Calu3 (cell line): ENCODE measurements at places on chromosomes 6 and 20. TPM values are rescaled to one million over a fixed set of nuclear protein-coding genes. Genes with fewer than 3 reads are reported as not detected.

DNA sequence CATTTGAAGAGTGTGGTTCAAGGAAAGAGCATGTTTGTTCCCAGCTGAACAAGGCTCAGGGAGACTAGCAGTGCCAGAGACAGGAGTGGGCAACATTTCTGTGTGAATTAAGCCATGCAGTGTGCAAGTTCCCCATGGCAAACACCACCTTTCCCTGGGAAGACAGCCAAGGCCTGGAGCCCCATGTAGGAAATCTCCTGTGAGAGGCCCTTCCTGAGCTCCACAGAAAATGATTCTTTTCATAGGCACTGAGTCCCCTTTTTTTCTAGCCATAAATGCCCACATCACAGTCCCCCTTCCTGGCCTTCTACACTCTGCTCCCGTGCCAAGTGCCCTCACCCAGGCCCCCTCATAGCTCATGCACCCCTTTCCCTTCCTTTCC is 11.8 kb upstream of the TRAM2 start:
- no peak overlapping the region for H3K4me3 ChIP-seq
- H3K36me3 ChIP-seq: no peaks in the 10 kb centered on the region
- DNase-seq: no peak
- no peak overlapping the region for H3K27ac ChIP-seq

GRCh38 chr6:157651731-157652490 is 171.1 kb upstream of the SNX9 start:
- no peak for DNase-seq
- H3K27ac ChIP-seq: no peak overlapping the region
- no peaks in the 10 kb centered on the region for H3K27me3 ChIP-seq
- H3K36me3 ChIP-seq: peaks cover 13% of the 10 kb centered on the region
- no peaks in the 10 kb centered on the region for H3K4me1 ChIP-seq

GRCh38 chr20:10137533-10137932 is 81.1 kb upstream of the SNAP25 start:
- no peaks in the 10 kb centered on the region for H3K4me1 ChIP-seq
- H3K27ac ChIP-seq: no peak overlapping the region
- H3K36me3 ChIP-seq: no peaks in the 10 kb centered on the region
- H3K27me3 ChIP-seq: peaks cover 9% of the 10 kb centered on the region
- DNase-seq: no peak

The BPIFA1 gene
- total RNA-seq: not detected in 2 replicates

DNA sequence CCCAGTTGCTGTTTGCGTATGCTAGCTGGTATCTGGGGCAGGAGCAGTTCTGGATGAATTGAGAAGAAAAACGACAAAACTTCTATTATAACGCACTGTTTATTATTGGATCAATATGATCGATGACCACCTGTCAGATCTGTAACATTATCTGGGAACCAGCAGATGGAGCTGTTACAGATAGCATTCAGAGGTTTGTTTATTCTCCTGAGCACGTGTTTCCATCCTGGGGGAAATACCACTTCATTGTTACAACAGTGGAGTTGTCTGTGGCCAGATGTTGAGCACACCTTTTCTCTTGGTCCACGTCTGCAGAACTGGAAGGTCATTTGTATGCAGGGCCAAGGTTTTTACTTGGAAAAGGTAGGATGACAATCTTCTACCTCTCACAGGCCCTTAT is 16.0 kb upstream of the NKX2-2 start:
- no peak overlapping the region for H3K27ac ChIP-seq
- H3K36me3 ChIP-seq: no peaks in the 10 kb centered on the region
- H3K27me3 ChIP-seq: no peaks in the 10 kb centered on the region
- no peak for DNase-seq
- no peaks in the 10 kb centered on the region for H3K4me1 ChIP-seq

GRCh38 chr6:87745966-87746721 is 44.1 kb upstream of the AKIRIN2 start:
- H3K27ac ChIP-seq: no peak overlapping the region
- H3K4me3 ChIP-seq: no peak overlapping the region
- H3K36me3 ChIP-seq: no peaks in the 10 kb centered on the region
- H3K27me3 ChIP-seq: no peaks in the 10 kb centered on the region

The SEL1L2 gene
- total RNA-seq: not detected in 2 replicates

GRCh38 chr20:9829835-9830234 is 9.0 kb downstream of the PAK5 start:
- no peaks in the 10 kb centered on the region for H3K36me3 ChIP-seq
- H3K4me1 ChIP-seq: no peaks in the 10 kb centered on the region
- H3K27me3 ChIP-seq: peaks cover 4% of the 10 kb centered on the region
- H3K27ac ChIP-seq: no peak overlapping the region
- no peak for DNase-seq
- no peak overlapping the region for H3K4me3 ChIP-seq

GRCh38 chr6:36851626-36852025 is 12.4 kb upstream of the CPNE5 start:
- H3K27me3 ChIP-seq: no peaks in the 10 kb centered on the region
- peaks cover 41% of the 10 kb centered on the region for H3K4me1 ChIP-seq
- no peak overlapping the region for H3K4me3 ChIP-seq
- no peak overlapping the region for H3K27ac ChIP-seq

DNA sequence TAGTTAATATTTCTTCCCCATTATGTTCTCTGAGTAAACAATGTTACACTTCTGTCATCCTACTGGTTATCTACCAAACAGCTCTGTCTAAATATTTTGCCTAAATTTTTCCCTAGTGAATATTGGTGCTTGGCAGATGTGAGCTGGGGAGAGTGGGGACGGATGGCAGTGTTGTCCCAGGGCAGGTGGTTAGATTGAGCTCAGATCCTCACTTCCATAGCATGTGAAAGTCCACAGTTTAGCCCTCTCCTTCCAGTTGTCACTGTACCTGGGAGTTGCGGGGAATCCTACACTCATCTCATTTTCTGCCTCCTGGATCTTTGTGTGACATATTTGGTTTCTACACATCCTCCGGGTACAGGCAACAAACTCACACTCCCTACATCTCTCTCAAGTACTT is 484.9 kb downstream of the EPM2A start:
- no peaks in the 10 kb centered on the region for H3K27me3 ChIP-seq
- H3K27ac ChIP-seq: no peak overlapping the region
- H3K36me3 ChIP-seq: no peaks in the 10 kb centered on the region
- no peak for DNase-seq

The KIAA1755 gene
- not detected in 2 replicates for total RNA-seq

GRCh38 chr20:47421076-47421475 is 64.6 kb upstream of the ZMYND8 start:
- no peaks in the 10 kb centered on the region for H3K27me3 ChIP-seq
- peaks cover 17% of the 10 kb centered on the region for H3K4me1 ChIP-seq
- no peak overlapping the region for H3K27ac ChIP-seq
- no peak overlapping the region for H3K4me3 ChIP-seq

- no peak overlapping the region for H3K27ac ChIP-seq
- H3K4me3 ChIP-seq: no peak overlapping the region
- H3K27me3 ChIP-seq: peaks cover 13% of the 10 kb centered on the region
- peaks cover 9% of the 10 kb centered on the region for H3K4me1 ChIP-seq
These were observed 3.5 kb downstream of the SOBP start for GRCh38 chr6:107493158-107494057.

GRCh38 chr6:25971187-25971821 is 8.7 kb downstream of the TRIM38 start:
- peak overlapping the region; percentile 38 for H3K4me3 ChIP-seq
- peaks cover 75% of the 10 kb centered on the region for H3K36me3 ChIP-seq
- H3K27ac ChIP-seq: peak overlapping the region; percentile 51
- peak; percentile 58 for DNase-seq
- H3K4me1 ChIP-seq: peaks cover 46% of the 10 kb centered on the region

The NOX3 gene
- not detected in 2 replicates for total RNA-seq

DNA sequence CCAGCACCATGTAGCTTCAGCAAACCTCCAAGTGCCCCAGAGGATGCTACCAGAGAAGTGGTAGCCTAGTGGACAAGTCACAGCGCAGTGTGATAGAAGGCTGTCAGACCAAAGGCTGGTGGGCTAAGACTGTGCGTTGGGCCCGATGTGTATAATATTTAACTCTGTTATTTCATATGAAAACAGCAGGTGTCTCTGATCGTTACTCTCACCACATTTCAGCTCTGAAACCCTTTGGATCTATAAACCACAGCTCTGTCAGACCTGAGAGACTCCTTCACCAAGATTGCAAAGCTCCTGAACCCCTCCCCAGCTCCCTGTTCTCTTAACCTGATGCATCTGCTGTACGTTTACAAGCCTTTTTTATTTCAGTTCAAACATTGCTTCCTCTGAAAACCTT is 43.8 kb downstream of the ISM1 start:
- H3K27ac ChIP-seq: no peak overlapping the region
- H3K4me3 ChIP-seq: no peak overlapping the region
- H3K36me3 ChIP-seq: no peaks in the 10 kb centered on the region
- DNase-seq: no peak

DNA sequence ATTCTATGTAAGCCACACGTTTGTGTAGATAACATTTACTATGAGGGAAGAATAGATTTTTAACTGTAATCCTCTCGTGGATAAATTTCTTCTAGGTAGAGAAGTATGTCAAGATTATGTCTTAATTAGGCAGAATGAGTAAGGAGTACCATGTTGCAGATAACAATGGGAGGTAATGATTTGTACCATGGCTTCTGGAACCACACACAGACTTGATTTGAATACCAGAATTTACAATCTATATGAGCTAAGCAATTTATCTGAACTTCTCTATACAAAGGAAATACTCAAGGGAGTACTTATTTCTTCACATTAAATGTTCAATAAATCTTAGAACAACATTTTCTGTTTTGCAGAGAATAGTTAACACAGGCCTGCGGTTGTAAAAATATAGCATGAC is 51.5 kb downstream of the RPS12 start:
- no peaks in the 10 kb centered on the region for H3K4me1 ChIP-seq
- no peak for DNase-seq
- no peak overlapping the region for H3K4me3 ChIP-seq
- no peak overlapping the region for H3K27ac ChIP-seq
- H3K36me3 ChIP-seq: no peaks in the 10 kb centered on the region

DNA sequence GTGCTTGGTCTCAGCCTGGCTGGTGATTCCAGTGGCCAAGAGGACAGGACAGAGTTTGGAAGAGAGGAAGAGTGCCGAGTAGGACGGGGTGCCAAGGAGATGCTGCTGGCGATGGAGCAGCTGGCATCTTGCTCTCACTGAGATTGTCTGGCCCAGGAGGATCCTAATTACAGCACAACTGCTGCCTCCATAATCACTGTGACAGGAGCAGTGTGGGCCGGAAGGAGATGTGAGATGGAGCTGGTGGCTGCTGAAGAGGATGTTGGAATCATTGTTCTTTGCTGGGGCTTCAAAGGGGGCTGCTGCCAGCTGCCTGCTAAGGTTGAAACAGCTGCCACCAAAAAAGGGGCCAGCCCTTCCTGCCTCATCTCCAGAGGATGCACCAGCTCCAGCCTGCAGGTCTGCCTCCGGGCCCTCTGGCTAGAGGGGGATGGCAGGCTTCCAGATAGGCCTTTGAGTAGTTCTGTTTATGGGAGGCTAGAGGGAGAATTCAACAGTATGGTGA is 214.4 kb downstream of the RNF144B start:
- no peaks in the 10 kb centered on the region for H3K36me3 ChIP-seq
- DNase-seq: no peak
- H3K27ac ChIP-seq: no peak overlapping the region
- H3K27me3 ChIP-seq: peaks cover 56% of the 10 kb centered on the region
- H3K4me1 ChIP-seq: no peaks in the 10 kb centered on the region

- peaks cover 49% of the 10 kb centered on the region for H3K4me1 ChIP-seq
- H3K4me3 ChIP-seq: no peak overlapping the region
- DNase-seq: no peak
These were observed 150.9 kb downstream of the EYA4 start for GRCh38 chr6:133392015-133392414.

DNA sequence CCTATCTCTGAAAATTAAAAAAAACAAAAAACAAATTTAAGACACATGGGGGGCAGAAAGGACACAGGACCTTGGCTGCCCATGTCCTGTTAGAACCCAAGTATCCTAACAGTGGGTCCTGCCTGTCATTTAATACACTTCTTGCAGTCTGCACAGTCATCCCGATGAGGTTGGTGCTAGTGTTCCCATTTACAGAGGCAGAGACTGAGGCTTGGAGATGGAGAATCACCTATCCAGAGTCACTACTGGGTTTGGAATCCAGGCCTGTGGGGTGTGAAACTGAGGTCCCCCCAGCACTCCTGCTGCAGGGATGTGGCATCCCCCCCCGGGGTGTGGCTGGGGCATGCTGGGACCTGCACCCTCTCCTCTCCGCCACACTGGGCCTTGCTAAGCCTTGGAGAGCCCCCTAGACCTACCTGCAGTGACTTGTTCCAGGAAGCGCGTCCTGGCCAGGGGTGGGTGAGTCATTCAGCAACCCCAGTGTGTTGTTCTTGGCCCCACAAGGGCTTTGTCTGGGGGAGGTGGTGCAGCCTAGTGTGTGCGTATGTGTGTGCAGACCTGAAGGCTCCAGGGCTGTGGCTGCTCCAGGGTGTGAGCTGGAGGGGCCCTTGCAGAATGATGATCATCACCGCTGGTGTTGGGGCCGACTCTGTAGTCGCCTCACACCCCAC is 49.7 kb downstream of the BCAS4 start:
- peak; percentile 91 for DNase-seq
- H3K4me3 ChIP-seq: no peak overlapping the region
- peak overlapping the region; percentile 32 for H3K27ac ChIP-seq
- no peaks in the 10 kb centered on the region for H3K27me3 ChIP-seq
- H3K36me3 ChIP-seq: no peaks in the 10 kb centered on the region
- peaks cover 29% of the 10 kb centered on the region for H3K4me1 ChIP-seq

The SYNDIG1 gene
- not detected in 2 replicates for total RNA-seq
